ENCODE measurements at places on chromosomes 6 and 20. TPM values are rescaled to one million over a fixed set of nuclear protein-coding genes. Genes with fewer than 3 reads are reported as not detected.
A peak's percentile ranks its signal among the peaks of the same experiment; 100 is the strongest.

The CD40 gene
- 6.8 TPM for total RNA-seq

The PRSS16 gene
- 0.49 TPM for total RNA-seq

GRCh38 chr6:24183584-24183983 lies 57.6 kb downstream of the NRSN1 start:
- no peak overlapping the region for H3K4me3 ChIP-seq
- no peaks in the 10 kb centered on the region for H3K36me3 ChIP-seq
- no peak overlapping the region for H3K27ac ChIP-seq
- peaks cover 5% of the 10 kb centered on the region for H3K27me3 ChIP-seq

DNA sequence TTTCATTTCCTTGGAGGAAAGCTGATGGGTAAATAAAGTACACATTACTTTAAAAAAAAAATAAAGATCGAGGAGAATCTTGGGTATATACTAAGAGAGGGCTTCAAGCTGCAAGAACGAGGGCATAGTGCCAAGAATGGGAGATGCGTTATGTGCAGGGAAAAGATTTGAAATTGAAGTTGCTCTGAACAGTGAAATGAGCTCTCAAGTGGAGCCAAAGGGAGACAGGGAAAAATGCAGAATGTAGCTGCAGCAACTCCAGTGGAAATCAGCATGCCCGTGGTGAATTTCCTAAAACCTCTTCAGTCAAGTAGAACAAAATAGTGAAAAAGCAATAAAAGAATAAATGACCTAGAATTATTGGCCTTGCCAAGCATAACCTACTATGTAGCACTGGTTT lies 11.4 kb upstream of the COL9A1 start:
- H3K36me3 ChIP-seq = no peaks in the 10 kb centered on the region
- H3K27ac ChIP-seq = no peak overlapping the region
- peaks cover 26% of the 10 kb centered on the region for H3K27me3 ChIP-seq
- H3K4me1 ChIP-seq = no peaks in the 10 kb centered on the region
- H3K4me3 ChIP-seq = no peak overlapping the region

DNA sequence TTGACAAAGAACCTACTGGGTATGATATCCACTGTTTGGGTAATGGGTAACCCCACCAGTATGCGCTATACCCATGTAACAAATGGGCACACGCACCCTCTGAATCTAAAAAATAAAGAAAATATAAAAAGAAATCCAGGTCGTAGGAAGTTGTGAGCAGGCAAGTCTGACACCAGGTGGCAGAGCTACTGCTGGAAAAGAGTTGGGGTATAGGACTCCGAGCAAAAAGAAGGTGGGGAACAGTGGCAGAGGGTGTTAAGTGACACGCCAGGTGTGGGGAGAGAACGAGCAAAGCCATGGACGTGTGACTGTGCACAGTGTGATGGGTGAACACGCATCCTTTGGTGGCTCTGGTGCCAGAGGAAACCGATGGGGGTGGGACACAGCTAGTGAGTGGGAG lies 46.7 kb downstream of the NOX3 start:
- no peaks in the 10 kb centered on the region for H3K4me1 ChIP-seq
- no peak overlapping the region for H3K4me3 ChIP-seq
- no peak overlapping the region for H3K27ac ChIP-seq
- DNase-seq = no peak

DNA sequence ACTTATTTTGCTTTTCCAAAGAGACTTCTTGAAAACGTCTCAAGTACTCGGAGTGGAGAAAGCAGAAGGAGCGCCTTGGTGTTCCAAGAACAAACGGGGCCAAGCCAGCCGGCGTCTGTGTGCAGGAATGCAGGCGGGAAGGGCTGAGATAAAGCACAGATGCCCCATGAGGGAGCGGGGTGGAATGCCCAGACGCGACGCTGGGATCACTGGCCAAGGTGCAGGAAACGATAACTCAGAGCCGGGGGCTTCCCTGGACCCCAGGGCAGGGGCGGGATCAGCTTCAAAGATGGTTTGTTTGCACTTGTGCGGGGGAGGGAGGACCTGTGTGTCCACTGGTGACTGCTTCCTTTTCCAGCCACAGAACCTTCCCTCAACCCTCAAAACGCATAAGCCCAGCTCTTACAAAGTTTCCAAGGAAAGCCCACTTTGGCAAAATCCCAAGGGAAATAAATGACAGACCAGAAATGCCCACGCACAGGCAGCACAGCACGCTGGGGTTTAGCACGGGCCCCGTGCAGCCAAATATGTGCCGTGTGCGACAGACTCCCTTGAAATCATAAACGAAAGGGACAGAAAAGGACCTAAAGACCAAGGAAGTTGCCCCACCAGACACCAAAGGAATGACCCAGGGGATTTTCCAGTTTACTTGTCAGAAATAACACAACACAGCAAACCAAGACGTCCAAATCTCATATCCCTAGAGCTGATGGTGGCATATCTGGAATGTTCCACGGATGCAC lies 113.9 kb downstream of the NFATC2 start:
- peak overlapping the region; percentile 35 for H3K4me3 ChIP-seq
- no peaks in the 10 kb centered on the region for H3K27me3 ChIP-seq
- peak; percentile 40 for DNase-seq

GRCh38 chr6:12555267-12555666 lies 161.3 kb upstream of the PHACTR1 start:
- no peaks in the 10 kb centered on the region for H3K4me1 ChIP-seq
- H3K27ac ChIP-seq = no peak overlapping the region
- H3K36me3 ChIP-seq = no peaks in the 10 kb centered on the region
- no peak overlapping the region for H3K4me3 ChIP-seq

DNA sequence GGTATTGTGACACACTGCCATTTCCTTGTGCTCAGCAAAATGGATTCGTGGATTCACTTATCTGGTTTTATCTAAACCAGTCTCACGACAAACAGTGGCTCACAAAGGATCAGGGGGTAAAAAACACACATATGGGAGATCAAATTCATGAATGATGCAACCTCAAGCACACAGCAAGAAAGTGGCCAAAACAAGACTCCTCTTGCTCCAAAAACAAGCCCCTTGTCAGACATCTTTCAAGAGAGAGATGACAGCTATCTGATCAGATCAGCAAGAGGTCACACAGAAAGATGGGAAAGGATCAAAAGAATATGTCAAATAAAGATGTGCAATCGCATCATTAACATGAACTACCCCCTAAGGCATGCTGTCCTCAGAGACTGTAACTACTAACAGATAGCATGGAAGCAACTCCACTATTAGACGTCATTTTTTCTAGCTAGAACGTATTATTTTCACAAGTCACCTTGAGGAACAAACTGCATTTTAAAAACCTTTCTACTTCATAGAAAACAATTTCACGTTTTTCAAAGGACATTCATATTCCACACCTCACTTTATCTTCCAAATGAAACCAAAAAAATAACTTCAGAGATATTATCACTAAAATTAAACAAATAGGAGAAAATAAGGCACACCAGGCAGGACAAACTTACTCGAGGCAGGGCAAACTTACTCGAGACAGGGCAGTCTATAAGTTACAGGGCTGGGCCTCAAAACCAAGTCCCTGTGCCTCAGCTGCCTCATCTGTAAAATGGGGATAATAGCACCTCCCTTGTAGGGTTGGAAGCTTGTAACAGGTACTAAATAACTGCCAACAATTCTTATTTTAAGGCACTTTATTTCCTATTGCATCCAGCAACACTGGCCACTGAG lies 122.3 kb downstream of the PREX1 start:
- H3K4me1 ChIP-seq = peaks cover 40% of the 10 kb centered on the region
- H3K27ac ChIP-seq = peak overlapping the region; percentile 40
- H3K36me3 ChIP-seq = peaks cover 6% of the 10 kb centered on the region
- no peak overlapping the region for H3K4me3 ChIP-seq

DNA sequence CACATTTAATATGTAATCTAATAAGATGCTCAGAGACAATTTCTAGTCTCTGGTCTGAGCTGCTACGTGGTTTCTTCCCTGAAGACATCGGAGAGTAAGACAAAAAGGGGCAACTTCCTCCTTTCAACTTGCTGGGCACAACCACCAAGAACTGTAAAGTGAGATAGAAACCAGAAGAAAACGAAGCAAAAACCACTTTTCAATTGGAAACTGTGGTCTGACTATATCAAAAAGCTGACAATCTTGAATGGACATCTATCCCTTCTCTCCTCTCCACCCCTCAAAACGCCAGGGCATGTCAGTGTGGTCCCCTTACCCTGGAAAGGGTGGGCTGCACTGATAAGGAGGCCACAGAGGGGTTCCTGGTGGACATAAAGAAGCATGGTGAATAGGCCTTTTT lies 269.1 kb downstream of the CD83 start:
- no peaks in the 10 kb centered on the region for H3K36me3 ChIP-seq
- H3K27ac ChIP-seq = no peak overlapping the region
- no peak for DNase-seq
- H3K4me1 ChIP-seq = no peaks in the 10 kb centered on the region
